ENCODE measurements at places on chromosomes 4 and X.
A peak's percentile ranks its signal among the peaks of the same experiment; 100 is the strongest.

- DNase-seq: no peak
These were observed 4.8 kb downstream of the THOC2 start for GRCh38 chrX:123728016-123728415.

- DNase-seq: no peak
These were observed 792 bp downstream of the SLC10A4 start for GRCh38 chr4:48483777-48484493.

DNA sequence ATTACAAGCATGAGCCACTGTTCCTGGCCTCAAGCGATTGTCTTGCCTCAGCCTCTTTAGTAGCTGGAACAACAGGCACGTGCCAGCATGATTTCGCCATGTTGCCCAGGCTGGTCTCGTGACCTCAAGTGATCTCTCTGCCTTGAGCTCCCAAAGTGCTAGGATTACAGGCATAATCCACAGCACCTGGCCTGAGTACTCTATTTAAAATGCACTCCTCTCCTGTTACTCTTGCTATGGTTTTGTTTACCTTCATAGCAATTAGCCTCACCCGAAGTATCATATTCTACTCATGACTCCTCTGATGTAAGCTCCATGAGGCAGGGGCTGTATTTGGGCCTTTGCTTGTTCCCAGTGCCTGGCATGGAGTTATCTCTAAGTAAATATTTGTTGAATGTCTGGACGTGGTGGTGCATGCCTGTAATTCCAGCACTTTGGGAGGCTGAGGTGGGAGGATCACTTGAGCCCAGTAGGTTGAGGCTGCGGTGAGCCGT, 92.5 kb upstream of the SLC34A2 start:
- DNase-seq: no peak

- DNase-seq: no peak
These were observed 457.2 kb downstream of the GALNTL6 start for GRCh38 chr4:172270397-172270796.

- no peak for DNase-seq
These were observed 81.4 kb downstream of the RBM47 start for GRCh38 chr4:40548256-40548655.

DNA sequence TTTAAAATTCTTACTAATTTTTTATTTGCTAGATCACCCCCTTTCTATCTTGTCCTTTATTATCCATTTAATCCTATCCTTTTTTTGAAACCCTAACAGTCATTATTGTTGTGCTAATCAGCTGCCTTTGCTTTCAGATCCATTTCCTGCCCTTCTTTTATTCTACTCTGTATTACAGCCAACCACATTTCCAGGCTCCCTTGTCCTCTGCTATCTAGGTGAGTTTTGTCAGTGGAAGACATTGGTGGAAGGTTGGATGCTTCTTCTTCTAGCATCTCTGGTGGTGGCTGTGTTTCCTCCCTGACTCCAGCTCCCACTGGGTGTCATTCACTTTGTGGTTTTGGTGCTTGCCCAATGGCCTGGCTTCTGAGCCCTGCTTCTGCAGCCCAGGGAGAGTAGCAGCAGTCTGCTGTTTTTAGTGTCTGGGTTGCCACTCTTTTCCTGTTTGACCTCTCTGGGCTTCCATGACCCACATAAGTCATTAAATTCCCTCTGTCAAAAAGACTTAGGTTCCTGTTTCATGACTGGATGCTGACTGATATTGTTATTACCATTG, 225.2 kb upstream of the PGRMC2 start:
- DNase-seq: no peak

DNA sequence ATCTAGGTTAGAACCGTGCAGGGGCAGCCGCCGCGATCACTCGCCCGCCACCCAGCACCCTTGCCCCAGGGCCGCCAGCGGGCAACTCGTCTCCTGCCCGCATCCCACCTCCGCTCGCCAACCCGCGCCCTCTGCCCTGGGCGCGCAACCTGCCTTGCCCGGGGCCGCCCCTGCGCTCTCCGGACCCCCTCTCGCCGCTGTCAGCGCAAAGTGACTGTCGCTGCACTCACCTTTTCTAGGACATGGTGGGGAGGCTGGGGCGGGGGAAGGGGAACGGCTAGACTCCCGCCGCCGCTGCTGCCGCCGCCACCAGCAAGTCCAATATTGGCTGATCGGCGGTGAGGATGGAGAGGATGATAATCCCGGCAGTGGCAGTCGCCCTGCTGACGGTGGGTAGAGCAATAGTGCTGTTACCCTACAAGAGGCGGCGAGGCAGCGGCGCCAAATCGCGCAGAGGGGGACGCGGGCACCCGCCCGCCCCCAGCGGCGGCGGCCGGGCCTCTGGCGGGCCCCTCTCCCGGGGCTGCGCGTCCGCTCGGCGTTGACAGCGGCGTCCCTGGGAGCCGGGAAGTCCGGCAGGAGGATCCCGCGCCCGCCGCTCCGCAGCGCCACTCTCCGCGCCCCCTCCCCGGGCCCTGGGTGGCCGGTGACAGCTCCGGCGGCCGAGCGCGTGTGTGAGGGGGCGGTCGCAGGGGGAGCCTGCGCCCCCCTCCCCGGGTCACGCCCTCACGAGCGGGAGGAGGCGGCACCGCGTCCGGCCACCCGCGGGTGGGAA, 2.3 kb upstream of the NR3C2 start:
- DNase-seq: peak; percentile 3
